Epithelial cell of esophagus (primary cell): ENCODE measurements at places on chromosomes 7 and 10.

GRCh38 chr10:60524541-60524940, 134.9 kb upstream of the ANK3 start:
- DNase-seq = peak; percentile 80

DNA sequence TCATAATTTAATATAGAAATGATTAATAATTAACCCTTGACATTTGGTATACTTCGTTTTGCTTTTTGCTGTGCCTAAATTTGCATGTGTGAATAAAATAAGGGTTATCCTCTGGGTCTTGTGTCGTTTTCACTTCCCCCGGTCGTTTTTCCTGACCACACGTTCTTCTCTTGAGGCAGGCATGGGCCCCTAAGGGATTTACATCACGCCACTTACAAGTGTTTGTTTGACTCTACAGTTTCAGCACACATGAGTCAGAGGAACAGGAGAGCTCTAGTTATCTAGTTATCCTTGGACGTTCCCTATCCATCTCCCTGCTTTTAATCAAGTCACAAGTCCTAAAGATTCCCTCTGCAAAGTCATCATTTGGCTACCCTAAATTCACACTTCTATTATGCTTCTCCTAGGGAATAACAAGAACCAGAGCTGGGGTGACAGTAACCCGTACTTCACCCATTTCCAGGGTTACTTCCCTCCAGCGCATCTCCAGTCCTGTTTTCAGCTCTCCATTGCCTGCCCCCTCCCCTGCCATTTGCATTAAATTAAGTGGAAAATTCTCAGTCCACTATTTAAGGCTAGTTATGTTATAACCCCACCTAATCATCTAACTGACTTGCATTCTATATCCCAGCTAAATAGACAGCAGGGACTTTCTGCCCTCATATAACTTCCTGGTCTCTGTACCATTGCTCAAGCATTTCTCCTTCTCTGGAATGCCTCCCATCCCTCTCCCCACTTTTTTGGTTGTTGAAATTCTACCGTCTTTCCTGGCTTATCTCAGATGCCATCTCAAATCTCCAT, 206.9 kb downstream of the PTEN start:
- DNase-seq = peak; percentile 34

DNA sequence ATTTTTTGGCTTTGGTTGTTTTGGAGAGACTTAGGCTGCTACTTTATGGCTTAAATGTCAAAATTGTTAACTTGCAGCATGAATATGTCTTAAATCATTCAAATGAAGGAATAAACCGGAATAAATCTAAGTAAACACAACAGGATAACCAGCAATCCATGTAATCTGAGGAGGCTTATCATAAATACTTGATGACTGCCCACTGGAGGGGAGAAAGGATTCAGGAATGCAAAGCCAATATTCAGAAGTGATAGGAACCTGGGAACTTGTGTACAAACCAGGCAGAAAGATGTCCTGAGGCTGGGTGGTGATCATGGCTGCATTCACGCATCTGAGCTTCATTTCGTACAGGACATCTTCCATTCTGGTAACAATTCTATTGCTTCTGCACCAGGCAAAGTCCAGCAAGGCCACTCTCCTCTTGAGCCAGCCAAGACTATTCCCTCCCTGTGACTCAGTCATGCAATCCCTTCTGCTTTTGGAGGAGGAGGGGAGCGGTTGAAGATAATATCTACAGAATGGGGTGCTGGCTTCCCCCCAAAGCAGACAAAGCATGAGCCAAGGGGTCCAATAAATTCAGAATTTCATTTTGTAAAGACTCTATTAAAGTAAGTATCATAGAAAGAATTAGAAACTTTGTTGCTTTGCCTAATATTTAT, 374.5 kb downstream of the PHTF2 start:
- no peak for DNase-seq

DNA sequence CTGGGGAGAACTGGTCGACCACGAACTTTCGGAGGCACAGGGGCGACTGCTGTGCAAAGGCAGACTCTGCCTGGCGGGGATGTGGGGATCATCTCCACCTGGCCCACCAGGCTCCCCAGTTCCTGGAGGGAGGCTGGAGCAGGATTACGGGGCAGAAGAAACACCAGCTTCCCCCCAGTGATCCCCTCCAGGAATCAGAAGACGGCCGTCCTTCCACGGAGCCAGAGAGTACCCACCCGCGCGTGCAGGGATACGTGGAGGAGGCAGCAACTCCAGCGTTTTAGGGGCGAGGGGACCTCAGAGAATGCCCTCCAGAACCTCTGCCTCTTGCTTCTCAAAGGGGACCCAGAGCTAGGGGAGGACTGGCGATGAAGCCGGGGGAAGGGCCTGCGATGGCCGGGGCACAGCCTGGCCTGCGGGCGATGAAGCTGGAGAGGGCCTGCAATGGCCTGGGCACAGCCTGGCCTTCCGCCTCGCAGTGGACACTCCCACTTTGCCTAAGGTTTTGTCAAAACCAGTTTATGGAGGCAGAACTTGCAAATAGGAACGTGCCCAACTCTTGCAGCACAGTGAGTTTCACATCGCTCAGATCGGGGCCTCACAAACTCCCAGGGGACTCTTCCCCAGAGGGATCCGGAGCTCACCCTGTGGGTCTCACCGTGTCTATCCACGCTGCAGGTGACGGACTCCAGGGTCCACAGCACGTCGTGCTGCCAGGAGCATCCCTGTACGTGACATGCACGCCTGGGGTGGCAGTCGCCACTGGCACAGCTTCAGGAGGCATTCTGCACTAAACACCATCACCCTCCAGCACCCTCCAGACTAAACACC, 77.9 kb upstream of the PDGFA start:
- no peak for DNase-seq

- no peak for DNase-seq
Observed at GRCh38 chr7:158371856-158372255, 215.8 kb downstream of the PTPRN2 start.

DNA sequence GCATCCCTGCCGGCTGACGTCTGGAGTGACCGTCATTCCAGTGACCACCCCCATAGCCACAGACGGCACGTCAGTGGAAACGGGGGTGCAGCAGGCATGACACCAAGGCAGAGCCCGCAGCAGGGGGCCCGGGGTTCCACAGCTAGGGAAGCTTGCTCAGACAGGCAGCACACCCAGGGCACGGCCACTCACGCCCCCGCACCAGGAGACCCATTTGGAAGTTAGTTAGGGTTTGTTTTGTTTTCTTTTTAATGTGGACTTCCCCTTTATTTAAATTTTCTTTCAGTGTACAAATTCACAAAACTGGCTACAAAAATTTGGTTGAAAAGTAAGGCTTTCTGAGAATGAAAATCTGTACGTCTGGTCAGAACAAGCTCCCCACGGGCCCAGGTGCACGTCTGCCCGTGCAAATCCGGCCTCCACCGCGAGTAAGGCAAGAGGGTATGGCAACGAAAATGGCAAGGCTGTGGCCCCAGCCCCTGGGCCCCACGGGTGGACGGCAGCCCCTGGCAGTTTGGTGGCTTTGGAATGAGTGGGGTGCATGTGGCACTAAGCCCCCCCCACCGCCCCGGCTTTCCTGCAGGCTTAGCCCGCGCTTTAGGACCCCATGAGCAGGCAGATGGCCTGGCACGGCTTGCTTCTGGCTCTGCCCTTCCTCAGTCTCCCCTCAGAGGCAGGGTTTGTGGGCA, 124.2 kb downstream of the FAM53B start:
- DNase-seq = peak; percentile 31

DNA sequence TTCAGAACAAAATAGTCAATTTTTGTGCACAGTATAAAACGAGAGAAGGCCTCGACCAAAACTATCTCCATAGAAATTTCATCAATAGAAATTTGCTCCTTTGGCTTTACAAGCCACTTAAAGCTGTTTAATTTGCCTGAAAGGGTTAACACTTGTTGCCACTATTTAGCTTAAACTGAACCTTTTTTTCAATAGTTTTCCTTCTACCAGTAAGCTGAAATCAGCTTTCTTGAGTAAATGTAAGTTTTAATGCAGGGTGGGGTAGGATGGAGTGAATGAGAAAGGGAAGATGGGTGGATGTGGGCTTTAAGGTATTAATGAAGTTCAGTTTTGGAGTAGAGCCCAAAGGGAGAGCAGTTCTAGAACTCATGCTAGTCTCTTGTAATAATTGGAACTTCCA, 39.5 kb downstream of the ARL4A start:
- DNase-seq = no peak

- no peak for DNase-seq
Observed at GRCh38 chr7:149500201-149500600, 2.6 kb upstream of the ZNF746 start.

DNA sequence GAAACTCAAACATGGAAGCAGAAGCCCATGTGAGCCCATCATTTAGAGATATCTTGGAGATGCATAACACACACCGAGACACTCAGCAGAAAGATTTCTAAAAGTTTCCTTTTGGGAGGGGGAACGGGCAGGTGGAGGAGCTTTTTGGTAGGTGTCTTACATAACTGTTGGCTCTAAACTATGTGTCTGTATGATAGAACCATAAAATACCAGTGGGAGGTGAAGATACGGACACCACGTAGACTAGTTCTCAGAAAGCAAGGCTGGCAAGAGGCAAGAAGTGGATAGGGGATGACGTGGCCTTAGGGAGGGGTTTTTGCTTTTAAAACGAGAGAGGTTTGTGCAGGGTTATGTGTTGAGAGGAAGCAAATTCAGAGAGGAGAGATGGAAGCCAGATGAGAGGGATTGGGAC, 36.5 kb downstream of the IL15RA start:
- DNase-seq = no peak

DNA sequence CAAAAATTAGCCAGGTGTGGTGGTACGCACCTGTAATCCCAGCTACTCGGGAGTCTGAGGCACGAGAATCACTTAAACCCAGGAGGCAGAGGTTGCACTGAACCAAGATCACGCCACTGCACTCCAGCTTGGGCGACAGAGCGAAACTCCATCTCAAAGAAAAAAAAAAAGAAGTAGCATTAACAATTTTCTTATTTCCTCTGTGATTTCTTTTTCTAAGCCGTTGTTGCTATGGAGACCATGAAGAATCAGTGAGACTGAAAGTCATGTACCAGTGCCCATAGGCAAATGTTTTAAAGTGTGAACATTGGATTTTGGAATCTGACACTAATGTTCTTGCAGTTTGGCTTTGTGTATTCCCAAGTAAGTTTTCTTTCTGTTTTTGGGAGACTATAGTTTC, 18.4 kb upstream of the MAP3K8 start:
- no peak for DNase-seq

DNA sequence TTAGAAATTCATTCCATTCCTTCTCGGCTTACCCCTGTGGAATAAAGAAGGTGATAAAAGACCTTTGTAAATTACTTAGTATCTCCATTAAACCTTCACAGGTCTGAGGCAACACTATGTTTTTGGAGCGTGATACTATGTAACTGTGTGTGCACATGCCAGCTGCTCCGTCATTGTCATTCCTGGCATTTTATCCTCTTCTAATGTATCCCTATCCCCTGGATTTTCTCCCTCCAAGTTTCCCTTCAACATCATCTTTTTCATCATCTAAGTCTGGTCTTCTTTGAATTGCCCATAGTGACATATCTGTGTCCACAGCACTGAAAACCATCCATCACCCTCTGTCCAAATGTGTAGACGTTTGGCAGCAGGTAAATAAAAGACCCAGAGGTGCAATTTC, 125.7 kb downstream of the TEX36 start:
- no peak for DNase-seq

DNA sequence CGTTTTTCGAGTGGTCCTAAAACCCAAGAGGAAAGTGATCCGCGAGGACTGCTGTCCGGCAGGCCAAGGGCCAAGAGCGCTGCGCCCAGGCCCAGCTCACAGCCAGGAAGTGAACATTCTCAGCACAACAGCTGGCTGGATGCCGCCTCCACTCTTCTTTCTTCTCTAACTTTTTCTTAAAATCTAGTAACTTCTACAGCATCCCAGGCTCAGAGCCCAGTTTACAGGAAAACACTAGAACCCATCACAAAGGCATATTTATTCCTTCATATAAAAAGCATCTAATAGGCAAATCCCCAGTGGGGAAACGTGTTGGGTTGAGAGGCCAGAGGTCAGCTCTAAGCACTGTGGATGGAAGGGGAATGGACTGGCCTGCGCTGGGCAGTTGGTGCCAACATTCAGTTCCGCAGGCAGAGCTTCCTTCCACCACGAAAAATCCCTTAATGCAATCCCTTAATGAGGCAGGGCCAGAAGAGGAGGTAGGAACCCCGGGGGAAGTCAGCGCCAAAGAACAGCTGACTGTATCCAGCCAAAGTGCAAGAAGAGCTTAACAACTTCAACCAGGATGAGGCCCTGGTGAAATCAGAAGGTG, 74.8 kb downstream of the ZRANB1 start:
- DNase-seq = no peak

GRCh38 chr10:70758757-70759514, 26.2 kb downstream of the TBATA start:
- DNase-seq = peak; percentile 70

DNA sequence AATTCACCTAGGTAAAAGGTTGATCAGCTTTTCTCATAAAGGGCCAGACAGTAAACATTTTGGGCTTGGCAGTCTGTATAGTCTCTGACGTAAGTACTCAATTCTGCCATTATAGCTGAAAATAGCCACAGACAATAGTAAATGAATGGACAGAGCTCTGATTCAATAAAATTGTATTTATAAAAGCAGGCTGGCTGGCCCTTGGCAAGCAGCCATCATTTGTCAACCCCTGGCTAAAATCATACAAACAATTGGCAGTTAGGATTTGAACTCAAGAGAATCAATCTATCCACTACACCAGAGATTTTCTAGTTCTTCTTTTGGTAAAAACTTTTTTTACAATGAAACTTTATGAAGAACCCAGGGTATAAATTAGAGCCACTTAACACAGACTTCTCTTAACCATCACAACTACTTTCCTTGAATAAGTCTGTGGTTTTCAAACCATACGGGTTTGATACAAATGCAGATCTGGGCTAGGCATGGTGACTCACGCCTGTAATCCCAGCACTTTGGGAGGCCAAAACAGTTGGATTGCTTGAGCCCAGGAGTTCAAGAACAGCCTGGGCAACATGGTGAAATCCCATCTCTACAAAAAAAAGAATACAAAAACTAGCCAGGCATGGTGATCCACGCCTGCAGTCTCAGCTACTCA, 124.5 kb downstream of the SLC16A9 start:
- peak; percentile 36 for DNase-seq

DNA sequence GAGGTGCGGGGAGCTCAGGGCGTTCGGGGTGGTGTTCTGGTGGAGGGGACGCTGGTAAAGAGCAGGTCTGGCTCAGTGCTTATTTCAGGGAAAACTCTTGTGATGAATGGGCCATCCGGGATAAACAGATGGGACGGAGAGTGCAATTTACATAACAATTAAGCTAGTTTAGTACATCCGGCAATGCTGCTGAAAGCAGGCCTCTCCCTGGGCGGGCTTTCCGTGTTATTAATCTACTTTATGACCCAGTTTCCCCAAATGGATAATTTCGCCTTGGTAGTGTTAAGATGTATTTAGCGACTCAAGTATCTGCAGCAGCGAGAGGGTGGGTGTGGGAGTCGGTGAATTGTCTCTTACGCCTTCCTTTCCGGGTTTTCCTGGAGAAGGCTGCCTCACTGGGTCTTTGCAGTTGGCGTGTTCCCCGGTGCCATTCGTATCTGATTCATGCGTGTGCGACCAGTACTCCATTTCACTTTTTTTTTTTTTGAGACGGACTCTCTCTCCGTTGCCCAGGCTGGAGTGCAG, 25.2 kb downstream of the FOXK1 start:
- DNase-seq = no peak
